AG08396 (cell line): ENCODE measurements at places on chromosomes 7 and 10.

DNA sequence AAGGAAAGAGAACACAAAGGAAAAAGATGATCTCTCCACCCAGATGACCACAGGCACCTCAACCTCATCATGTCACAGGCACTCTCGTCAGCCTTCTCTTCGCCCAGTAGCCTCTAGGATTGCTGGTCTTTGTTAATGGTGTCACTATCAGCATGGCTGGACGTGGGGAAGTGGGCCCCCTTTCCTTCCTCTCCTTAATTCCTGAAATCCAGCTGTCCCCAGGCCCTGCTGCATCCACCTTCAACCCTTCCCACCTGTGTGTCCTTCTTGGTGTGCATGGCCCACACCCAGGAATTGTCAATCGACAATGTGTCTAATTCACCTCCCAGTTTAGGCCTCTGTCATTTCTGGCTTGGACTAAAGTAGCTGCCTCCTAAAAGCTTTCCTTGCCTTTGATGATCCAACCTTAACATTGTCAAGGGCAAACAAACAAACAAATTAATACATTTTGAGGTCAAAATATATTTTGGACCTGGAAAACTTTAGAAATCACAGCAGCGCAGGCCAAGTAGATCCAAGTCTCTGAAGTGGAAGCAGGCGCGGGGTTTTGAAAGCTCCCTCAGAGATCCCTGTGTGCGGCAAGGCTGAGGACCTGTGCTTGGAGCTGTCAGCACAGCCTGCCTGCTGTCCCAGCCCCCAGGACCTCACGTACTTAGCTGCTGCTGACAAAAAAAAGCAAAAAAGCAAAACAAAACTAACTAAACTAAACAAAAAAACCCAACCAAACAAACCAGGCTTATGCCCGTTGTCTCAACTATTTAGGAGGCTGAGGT lies 193.3 kb upstream of the LYZL2 start:
- no peak for DNase-seq

DNA sequence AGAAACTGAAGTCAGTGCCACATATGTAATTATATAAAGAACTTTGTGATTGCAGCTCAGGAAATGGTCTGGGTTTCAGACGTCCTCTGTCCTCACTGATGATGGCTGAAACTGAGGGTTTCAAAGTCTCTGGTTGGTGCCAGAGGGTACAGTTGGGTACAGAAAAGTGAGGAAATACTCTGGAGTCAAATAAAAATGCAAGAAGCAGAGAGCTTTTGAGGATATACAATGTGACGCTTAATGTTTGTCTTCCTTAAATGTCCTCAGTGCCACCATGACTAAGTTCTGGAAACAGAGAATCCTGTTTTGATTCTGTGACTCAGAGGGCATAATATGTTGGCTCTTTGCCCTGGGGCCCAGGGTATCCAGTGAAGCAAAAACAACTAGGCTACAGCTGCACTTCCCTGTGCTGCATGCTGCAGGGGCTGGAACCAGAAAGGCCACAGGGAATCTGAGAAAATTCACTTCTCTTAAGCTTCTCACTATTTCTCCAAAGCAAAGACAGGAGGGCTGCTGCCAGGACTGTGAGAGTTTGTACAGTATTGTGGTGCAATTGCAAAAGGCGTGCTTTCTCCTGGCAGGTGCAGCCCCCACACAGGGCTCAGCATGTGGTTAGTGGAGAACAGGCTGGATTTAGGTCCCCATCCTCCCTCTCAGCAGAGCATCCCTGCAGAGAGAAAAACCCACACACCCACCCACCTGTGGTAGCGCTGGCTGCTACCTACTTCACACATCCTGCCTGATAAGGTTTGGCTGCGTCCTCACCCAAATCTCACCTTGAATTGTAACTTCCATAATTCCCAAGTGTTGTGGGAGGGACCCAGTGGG lies 169.5 kb upstream of the SVIL start:
- DNase-seq = peak; percentile 62

DNA sequence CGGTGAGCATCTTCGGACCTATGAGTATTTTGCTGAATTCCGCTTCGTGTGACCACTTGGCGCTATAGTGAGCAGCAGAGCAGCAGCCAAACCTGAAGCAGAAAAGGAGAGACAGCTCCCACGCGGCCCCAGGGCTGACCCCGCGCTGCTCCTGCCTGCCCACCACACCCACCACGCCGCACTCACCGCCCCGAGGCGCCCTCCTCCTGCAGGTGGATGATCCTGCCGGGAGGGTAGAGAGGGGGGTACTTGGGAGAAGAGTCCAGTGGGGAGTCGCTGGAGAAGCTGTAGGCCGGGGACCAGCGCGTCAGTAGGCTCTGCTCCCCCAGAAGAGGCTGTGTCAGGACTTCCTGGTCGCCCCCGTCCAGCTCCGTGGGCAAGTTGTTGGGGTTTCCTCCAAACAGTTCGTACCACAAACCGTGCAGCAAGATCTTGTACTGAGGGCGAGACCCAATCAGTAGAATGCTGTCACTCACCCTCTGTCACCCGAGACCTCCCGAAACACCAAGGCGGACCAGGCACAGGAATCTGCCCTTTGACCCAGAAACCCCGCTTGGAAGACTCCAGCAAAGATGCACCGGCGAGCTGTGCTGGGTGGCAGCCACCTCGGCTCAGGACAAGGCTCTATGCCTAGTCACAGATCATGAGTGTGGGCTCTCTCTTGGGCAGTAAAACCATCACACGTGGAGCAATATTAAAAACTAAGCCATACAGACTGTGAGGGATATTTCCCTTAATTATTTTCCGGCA lies 37.6 kb downstream of the DAGLB start:
- DNase-seq = no peak

DNA sequence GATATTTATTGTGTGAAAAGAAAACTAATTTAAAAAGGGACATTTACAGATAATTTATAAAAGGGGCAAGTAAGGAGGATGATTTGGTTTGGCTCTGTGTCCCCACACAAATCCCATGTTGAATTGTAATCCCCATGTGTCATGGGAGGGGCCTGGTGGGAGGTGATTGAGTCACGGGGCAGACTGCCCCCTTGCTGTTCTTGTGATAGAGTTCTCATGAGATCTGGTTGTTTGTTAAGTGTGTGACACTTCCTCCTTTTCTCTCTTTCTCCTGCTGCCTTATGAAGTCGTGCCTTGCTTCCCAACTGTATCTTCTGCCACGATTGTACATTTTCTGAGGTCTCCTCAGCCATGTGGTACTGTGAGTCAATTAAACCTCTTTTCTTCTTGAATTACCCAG lies 171.0 kb upstream of the SEMA3E start:
- no peak for DNase-seq

- no peak for DNase-seq
These were observed 12.8 kb upstream of the LRRC4 start for GRCh38 chr7:128044064-128044463.

DNA sequence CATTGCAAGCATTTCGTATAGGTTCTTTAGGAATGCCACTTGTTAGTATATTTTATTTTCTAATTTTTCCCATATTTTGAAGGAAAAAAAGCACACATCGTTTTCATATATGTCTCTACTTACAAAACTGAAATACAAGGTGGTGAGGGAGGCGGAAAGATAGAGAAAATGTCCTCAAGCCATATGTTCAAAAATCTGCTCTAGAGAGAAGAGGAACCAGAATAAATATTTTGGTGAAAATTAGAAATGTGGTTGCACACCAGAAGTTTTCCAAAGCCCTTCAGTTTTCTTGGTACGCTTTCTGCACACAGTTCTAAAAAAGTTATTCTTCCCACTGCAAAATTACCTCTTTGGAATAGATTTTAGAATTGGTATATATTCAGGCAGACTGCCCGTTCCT lies 107.4 kb upstream of the RHOBTB1 start:
- no peak for DNase-seq

DNA sequence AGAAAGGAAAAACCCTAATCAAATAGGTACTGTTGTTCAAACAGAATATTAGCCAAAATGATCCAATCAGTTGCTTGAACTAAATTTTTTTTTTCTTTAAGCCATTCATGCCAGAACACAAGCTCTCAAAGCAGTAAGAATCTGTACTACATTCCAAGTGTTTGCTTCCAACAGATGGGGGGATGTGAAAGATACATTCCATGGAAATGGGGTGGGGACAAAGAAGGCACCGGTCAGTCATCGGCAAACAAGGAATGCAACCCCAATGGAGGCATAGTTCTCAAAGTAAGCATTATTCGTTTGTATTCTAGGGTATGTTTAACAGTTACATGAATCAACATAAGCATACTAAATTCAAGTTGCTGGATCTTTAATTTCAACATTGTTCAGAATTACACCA lies 32.5 kb downstream of the C10orf143 start:
- DNase-seq = no peak

GRCh38 chr10:11265484-11265883 lies 247.8 kb downstream of the CELF2 start:
- no peak for DNase-seq

- peak; percentile 81 for DNase-seq
These were observed 184.0 kb upstream of the INHBA start for GRCh38 chr7:41886901-41887311.

DNA sequence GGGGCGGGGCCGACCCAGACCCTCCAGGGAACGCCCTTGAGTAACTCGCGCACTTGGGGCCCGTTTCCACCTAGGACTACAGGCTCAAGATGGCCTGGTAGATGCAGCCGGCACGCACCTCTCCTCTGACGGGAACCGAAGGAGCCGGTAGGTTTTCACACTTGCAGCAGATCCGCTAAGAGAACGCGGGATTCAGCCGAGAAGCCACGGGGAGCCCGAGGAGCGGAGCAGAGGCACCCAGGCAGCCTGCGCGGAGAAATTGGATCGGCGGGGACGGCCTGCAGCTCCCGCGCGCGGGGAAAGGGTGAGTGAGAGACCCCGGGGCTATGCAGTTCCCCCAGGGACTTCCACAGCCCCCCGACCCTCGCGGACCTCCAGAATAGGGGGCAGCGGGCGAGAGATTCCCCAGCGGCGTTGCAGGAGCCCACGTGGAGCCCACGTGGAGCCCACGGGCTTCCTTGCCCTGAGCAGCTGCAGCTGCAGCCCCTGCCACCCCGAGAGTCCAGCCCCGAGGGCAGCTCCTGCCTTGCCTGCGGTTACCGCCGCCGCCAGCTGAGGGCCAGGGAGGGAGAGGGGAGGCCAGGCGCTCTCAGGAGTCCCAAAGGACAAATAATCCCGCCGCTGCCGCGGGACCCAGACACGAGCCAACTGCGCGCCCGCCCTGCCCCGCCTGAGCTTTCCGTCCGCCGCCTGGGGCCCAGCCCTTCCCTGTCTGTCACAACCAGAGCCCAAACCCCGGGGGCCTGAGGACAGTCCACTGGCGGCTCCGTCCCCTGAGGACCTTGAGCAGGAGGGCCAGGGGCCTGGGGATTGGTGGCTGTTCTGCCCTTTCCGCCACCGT lies 13.1 kb downstream of the IFT22 start:
- peak; percentile 48 for DNase-seq

DNA sequence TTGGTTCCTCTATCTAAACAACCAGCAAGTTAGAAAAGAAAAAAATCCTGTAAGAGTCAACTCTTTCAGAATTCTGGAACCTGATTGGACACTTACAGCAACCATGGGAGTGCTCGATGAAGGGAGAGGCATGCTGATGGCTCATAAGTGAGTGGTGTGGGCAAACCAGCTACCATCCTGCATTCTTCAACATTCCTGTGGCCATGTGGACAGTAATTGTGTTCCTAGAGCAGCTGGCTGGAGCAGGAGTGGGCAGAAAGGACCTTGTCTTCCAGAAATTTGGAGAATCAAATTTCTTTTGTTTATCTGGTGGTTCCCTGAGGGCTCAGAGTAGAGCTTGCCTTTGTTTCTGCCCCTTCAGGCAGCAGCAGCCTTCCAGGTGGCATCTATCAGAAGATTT lies 22.5 kb upstream of the MYL7 start:
- peak; percentile 90 for DNase-seq

DNA sequence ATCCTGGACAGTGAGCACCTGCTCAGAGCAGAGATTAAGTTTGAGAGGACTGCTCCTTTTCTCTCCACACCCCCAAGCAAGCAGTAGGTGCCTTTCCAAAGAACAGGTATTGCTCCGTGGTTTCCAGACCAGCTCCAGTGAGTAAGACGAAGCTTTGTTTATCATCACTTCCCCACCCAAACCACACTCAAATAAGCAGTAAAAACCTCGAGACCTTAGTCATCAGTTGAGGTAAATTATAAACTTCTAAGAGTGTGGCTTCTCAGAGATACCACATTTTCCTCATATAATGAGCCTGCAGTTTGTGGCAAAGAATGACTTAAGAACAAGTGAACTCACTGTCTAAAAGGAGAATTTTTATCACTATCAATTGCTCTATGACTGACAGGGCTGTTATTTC lies 50.0 kb upstream of the GRB10 start:
- DNase-seq = peak; percentile 26

DNA sequence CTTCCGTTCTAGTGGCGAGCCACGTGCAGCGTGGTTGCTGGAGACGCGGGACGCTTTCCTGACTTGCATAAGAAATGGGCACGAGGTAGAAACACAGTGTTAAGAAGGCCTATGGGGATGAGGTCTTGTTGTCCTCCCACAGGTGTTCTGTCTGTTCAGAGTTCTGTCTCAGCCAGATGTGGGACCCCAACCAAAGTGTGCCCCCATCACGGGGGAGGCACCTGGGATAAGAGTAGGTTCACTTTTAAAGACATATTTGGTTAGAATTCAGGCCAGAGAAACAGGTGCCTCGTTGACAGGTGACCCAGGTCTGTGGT lies 56.0 kb upstream of the PITRM1 start:
- DNase-seq = no peak

- peak; percentile 21 for DNase-seq
These were observed 35.8 kb downstream of the HECW1 start for GRCh38 chr7:43148161-43148731.

DNA sequence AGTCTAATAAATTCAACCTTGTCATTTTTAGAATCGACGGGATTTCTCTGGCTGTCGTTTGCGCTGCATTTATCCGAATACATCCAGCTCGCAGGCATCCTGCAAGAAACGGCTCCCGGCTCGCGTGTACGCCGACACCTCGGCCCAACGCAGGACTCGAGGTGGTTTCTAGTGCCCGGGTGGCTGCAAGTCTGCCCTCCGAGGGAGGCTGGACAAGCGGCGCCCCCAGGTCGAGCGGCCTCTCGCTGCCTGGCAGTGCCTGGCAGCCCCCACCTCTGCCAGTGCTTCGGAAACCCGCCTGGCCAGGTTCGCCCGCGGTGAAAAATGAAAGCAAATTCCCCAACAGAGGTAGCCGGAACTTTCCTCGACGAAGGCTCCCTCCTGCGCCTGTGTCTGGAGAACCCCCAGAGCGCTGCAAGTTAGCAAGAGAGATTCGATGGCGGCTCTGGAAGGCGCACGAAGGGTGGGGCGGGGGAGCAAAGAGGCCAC lies 5.7 kb upstream of the ZNF503 start:
- no peak for DNase-seq

GRCh38 chr10:126857178-126857806 lies 47.9 kb upstream of the DOCK1 start:
- DNase-seq = no peak

DNA sequence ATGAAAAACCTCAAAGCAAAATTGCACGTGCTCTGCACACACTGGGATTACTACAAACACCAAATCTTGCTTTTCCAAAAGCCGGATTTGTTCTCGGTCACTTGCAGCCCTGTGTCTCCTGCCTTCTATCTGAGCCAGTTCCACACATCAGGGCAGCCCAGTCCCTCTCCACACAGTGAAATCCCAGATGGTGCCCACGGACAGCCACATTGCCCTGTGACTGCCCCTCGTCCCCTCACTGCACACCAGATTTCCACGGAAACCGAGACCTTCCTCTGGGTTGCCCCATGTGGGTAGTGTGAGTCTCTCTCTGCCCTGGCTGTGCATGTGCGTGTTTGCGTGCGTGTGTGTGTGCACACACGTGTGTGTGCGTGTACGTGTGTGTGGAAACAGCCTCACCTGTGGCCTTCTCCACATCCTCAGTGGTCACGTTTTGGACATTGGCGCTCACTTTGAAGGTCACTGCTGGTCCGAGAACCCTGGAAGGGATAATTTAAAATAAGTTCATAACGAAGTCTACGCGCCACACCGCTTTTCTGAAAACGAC lies 506.7 kb downstream of the PTPRN2 start:
- DNase-seq = no peak
